Mammary epithelial cell (primary cell): ENCODE measurements at places on chromosomes 7 and 10. TPM values are rescaled to one million over a fixed set of nuclear protein-coding genes. Genes with fewer than 3 reads are reported as not detected.

The OR2A1 gene
- not detected for polyA plus RNA-seq

The ASZ1 gene
- polyA plus RNA-seq = not detected

The ABLIM1 gene
- 75.0 TPM for polyA plus RNA-seq

The DAGLB gene
- polyA plus RNA-seq = 19.6 TPM

The KCNH2 gene
- polyA plus RNA-seq = not detected

The RP9 gene
- 17.6 TPM for polyA plus RNA-seq

The CYP17A1 gene
- polyA plus RNA-seq = not detected
